ENCODE measurements at places on chromosomes 3 and 15.

DNA sequence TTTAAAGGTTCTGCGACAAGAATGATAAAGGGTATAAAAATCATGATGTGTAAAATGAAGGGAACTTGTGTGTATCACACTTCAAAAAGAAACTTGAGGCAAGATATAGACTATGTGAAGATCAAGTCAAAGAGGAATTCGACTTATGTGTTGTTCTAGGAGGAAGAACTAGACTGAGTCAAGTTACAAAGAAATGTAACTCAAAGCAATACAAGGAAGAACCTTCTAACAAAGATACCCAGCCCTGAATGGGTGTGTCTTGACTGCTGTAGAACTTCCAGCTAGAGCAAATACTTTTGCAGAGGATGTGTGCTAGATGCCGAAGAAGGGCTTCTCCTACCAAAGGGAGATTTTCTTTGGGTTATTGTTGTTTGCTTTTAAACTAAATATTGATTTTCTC lies 2.4 kb downstream of the SLC49A4 start:
- no peak for DNase-seq

GRCh38 chr15:54605556-54605955 lies 591.2 kb downstream of the RSL24D1 start:
- no peak for DNase-seq

- no peak for DNase-seq
These were observed 75.0 kb downstream of the FEM1B start for GRCh38 chr15:68352401-68353062.

- peak; percentile 9 for DNase-seq
These were observed 220.3 kb downstream of the ATP8B4 start for GRCh38 chr15:49898575-49899283.

GRCh38 chr15:69451951-69452691 lies 497 bp upstream of the RPLP1 start:
- no peak for DNase-seq

GRCh38 chr3:158936530-158937113 lies 134.8 kb downstream of the MFSD1 start:
- DNase-seq: no peak

- no peak for DNase-seq
These were observed 12.3 kb upstream of the CDAN1 start for GRCh38 chr15:42749266-42749665.

DNA sequence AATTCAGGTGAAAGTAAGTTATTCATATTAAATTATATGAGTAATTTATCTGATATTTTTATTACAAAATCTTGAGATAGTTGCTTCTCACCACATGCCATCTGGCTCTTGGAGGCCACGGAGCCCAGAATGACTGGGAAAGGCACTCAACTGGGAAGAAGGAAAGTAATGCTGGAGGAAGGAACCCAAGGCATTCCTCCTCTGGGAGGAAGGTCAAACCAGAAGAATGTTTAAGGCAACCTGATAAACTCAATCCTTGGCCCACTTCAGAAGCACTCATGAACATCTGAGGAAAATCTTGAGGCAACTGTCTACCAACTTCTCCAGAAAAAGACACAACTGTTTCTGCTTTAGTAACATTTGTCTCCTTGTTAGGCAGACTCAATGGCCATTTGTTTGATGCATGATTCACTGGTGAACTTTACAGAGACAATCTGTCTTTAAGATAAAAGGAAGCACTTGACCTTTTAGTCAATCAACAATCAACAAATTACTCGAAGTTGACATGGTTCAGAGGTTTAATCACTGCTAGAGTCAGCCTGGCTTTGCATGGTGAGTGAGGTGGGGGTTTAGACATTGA lies 261.4 kb upstream of the MME start:
- no peak for DNase-seq

DNA sequence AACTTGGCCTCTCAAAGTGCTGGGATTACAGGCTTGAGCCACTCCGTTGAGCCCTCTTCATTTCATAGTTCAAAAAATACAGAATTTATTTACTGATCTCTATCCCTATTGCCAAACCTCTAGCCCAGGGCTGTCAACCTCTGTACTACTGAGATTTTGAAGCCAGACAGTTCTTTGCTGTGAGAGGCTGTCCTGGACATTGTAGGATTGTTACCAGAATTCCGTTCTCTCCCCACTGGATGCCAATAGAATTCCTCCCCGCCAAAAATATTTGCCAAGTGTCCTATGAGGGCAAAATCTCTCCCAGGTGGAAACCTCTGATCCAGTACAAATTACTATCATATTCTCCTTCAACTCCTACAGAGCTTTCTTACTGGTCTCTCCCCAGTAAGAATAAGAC lies 29.6 kb upstream of the ADAMTS9 start:
- no peak for DNase-seq
